ENCODE measurements at places on chromosomes 1 and 21.

DNA sequence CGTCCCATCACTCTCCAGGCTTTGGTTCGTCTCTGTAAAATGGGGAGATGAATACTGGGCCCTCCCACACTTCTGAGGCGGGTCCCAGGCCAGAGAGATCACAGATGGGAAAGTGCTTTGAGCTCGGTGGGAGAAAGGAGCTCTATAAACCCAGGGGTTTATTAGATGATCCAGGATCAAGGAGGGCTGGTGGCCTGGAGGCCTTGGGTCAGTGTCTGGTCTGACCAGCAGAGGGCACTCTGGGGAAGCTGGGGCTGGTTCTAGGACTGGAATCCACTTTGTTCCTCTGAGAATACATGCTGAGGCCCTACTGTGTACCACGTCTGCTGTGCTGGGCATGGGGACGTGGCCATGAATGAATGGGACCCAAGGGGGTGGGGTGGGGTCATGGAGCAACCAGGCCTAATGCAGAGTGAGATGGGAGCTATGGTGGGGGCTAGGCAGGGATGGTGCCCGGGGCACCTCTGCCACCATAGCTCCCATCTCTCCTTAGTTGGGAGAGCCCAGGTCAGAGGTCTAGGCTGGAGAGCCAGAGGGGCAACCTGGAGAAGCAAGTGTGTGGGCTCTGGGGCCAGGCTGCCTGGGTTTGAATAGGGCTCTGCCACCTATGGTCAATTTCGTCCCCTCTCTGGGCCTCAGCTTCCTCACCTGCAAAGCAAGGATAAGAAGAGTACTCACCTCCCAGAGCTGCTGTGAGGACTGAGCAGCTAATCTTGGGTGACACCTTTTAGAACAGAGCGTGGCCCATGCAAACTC lies 9.0 kb upstream of the FAM131C start:
- DNase-seq = peak; percentile 42

DNA sequence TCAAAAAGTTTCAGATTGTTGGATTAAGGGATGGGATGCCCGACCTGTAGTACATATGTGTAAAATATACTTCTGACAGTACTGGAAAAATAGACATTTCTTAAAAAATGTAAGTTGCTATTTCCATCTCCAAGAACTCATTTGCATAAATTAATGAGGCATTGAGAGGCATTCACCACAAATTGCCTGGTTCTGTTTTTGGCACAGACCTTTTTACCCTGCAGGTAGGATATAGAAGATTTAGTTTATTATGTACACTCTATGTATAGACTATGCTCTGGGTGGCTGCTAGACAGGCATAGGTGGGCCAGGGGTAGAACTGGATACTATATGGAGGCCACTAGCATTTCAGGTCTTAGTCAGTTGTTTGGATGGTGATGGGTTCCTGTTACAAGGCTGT lies 8.0 kb downstream of the CCDC17 start:
- no peak for DNase-seq

DNA sequence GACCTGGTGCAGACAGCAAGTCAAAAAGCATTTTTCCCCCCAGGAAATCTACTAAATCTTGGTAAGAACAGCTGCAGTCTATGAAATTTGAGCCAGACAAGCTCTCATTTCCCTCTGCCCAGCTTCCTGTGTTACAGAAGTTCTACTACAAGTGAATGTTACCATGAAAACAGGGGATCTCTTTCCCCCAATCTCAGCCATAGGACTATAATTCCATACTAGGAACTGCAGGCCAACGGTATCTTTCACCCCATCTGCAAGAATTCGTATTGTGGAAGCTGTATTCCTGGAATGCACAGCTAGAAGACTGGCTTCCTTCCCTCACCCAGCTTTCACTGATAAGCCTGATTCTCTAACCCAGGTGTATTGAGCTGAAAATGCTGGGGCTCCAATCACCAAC lies 1655.4 kb downstream of the BRINP3 start:
- DNase-seq = no peak

- DNase-seq = no peak
Measured at GRCh38 chr1:178310685-178311105, 186.1 kb downstream of the CLEC20A start.

DNA sequence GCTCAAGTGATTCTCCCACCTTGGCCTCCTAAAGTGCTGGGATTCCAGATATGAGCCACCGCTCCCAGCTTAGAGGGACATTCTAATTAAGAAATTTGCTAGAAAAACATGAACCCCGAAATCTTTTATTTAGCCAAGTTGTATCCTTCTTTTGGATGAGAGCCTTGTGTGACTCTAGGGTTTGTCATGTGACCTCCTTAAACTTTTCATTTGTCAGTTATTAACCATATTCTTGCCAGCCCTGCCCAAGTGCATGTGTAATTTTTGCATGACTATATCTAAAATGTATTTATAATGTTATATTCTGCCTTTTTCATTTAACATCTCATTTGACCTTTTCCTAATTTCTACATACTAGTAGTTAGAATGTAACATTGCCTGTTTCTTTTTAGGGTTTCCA lies 1.9 kb downstream of the UTP25 start:
- DNase-seq = no peak

GRCh38 chr1:62274496-62275485 lies 44.4 kb downstream of the KANK4 start:
- no peak for DNase-seq

GRCh38 chr1:55893155-55893554 lies 678.0 kb upstream of the USP24 start:
- DNase-seq = no peak

DNA sequence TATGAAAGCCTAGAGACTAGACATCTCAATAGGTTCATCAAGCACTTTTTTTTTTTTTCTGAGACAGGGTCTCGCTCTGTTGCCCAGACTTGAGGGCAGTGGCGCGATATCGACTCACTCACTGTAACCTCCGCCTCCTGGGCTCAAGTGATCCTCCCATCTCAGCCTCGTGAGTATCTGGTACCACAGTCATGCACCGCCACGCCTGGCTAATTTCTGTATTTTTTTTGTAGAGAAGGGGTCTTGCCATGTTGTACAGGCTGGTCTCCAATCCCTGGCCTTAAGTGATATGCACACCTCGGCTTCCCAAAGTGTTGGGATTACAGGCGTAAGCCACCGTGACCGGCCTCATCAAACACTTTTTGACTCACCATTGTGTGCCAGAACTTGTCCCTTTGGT lies 613 bp upstream of the GPATCH4 start:
- DNase-seq = no peak

GRCh38 chr1:81803431-81804110 lies 2.8 kb downstream of the ADGRL2 start:
- no peak for DNase-seq

GRCh38 chr1:110619412-110620249 lies 13.5 kb upstream of the KCNA2 start:
- peak; percentile 71 for DNase-seq

- no peak for DNase-seq
Measured at GRCh38 chr1:192939440-192939839, 119.7 kb downstream of the UCHL5 start.

DNA sequence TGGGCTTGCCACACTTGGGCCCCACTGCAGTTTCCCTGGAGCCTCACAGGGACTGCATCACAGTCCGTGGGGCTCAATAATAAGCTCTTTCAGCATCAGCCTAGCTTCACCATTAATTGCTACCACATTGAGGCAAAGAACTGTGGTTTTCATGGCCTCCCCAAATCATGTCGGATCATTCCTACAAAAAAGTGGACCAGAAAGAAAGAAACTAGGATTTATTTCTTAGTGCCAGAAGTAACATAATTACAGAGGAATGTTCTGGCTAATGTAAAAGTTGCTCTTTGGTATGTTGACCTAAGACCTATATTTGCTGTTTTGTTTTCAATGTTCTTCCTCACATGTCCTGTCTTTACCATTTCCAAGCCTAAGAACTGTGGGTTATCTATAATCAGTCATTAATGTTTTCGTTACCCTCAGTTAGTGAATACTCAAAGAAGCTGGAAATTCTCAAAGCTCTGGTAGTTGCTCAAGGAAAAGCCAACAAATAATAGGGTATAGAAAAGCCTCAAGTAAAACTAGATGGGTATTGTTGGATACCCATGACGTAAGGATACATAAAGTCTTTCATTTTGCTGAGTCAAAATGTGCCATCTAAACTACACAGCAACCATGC lies 173.9 kb downstream of the LTN1 start:
- DNase-seq = no peak

Measured in stimulated activated CD8-positive, alpha-beta memory T cell treated with anti-CD3 and anti-CD28 coated beads, Interleukin-4, amount 100 ng/mL, for 4 hours (primary cell).